Adrenal gland (tissue), 19 donors: ENCODE measurements at places on chromosomes 4 and X. TPM values are rescaled to one million over a fixed set of nuclear protein-coding genes. Genes with fewer than 3 reads are reported as not detected.

DNA sequence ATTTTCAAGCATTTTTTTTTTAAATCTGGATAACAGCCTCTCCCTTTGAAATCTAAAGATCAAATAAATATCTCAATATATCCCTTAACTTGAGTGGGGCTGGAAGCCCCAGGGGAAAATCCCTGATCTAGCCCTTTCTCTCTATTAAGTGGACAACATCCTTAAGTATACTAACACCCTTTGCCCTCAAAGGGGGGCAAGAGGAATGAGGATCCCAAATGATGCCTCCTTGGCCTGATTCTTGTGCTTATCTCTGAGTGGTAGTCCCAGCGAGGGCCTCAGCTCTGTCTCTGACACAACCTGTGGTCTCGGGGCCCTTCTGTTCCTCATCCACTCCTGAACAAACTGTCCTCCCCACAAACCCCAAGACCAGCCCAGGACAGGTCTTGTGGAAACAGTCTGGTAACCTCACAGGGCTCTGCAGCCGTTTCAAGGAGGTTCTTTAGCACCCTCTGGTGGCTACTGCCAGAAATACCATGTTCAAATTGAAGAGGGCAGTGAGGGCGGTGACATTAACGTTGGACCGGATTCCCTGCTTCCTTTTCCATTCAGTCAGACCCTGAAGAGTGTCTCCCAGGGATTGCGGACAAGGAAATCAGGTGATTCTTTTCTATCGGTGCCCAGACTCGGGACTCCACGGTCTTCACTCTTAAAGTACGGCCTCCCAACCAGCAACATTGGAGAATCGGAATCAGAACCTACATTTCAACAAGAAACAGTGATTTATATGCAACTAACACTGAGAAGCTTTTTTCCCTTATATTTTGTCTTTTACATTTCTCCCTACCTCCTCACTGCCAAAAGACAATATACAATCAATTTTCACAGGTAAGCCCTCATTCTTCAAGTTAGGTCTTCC lies 13.0 kb downstream of the CXCL13 start:
- H3K27me3 ChIP-seq, result no peaks in the 10 kb centered on the region
- H3K4me1 ChIP-seq, result no peaks in the 10 kb centered on the region
- no peak overlapping the region for H3K27ac ChIP-seq
- H3K36me3 ChIP-seq, result no peaks in the 10 kb centered on the region

DNA sequence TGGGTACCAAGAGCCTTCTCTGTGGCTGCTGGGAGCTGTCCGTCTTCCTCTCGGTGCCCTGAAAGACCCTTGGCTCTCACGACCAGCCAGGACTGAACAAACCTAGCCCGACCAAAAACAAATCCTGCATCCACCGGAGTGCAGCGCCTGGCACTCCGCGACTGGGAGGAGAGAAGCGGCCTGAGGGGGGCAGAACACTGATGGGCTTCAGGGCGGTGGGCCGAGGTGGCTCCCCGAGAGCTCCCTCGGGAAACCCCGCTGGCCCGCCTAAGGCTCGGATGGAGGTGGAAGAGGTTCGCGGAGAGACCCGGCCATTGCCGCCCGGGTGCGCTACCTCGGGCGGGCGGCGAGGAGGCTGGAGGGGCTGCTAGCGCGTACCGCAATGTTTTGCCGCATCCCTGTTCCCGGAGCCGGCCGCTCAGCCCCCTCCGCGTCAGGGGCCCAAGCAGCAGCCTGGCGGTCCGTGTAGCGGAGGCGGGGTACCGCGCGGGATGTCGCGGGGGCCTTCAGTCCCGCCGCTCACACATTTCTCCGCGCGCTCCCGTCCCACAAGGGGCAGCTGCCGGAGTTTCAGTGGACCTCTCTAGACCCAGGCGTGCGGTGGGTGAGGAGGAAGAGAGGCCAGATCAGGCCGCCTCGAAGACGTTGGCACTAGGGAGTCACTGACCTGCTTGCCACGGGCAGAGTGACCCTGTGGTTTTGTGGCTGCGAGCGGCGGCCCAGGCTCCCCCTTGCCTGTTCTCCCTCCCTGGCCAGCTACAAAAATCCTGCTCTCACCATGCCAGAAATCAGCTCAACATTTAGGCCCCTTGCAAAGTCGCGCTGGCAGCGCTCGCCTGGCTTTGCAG lies 2.2 kb downstream of the SLITRK4 start:
- H3K27me3 ChIP-seq, result peaks cover 8% of the 10 kb centered on the region
- no peak overlapping the region for H3K4me3 ChIP-seq
- H3K4me1 ChIP-seq, result no peaks in the 10 kb centered on the region
- H3K36me3 ChIP-seq, result no peaks in the 10 kb centered on the region
- peak; percentile 10 for DNase-seq
- H3K27ac ChIP-seq, result peak overlapping the region; percentile 19

- H3K4me1 ChIP-seq, result no peaks in the 10 kb centered on the region
- H3K36me3 ChIP-seq, result no peaks in the 10 kb centered on the region
- H3K4me3 ChIP-seq, result no peak overlapping the region
- no peak overlapping the region for H3K27ac ChIP-seq
- peaks cover 10% of the 10 kb centered on the region for H3K27me3 ChIP-seq
Measured at GRCh38 chr4:57194068-57194611, 84.0 kb upstream of the IGFBP7 start.

- no peaks in the 10 kb centered on the region for H3K27me3 ChIP-seq
- H3K27ac ChIP-seq, result no peak overlapping the region
- H3K36me3 ChIP-seq, result peaks cover 53% of the 10 kb centered on the region
- H3K4me1 ChIP-seq, result peaks cover 2% of the 10 kb centered on the region
Measured at GRCh38 chr4:38943343-38943742, 75.7 kb downstream of the FAM114A1 start.

DNA sequence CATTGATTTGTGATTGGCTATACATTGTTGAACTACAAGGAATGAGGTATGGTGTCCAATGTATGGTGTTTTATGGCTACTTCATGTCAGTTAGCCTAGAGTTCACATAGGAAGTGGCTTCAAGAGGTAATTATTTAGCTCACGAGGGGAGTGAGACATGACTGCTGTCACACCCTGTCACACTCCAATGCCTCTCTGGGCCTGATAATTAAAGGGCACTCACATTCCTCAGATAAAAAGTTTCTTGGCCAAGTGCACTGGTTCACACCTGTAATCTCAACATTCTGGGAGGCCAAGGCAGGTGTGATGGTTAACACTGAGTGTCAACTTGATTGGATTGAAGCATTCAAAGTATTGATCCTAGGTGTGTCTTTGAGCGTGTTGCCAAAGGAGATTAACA lies 65.0 kb upstream of the DDX60 start:
- H3K4me3 ChIP-seq, result no peak overlapping the region
- no peaks in the 10 kb centered on the region for H3K36me3 ChIP-seq
- H3K4me1 ChIP-seq, result no peaks in the 10 kb centered on the region
- H3K27me3 ChIP-seq, result no peaks in the 10 kb centered on the region
- H3K27ac ChIP-seq, result no peak overlapping the region
- no peak for DNase-seq

DNA sequence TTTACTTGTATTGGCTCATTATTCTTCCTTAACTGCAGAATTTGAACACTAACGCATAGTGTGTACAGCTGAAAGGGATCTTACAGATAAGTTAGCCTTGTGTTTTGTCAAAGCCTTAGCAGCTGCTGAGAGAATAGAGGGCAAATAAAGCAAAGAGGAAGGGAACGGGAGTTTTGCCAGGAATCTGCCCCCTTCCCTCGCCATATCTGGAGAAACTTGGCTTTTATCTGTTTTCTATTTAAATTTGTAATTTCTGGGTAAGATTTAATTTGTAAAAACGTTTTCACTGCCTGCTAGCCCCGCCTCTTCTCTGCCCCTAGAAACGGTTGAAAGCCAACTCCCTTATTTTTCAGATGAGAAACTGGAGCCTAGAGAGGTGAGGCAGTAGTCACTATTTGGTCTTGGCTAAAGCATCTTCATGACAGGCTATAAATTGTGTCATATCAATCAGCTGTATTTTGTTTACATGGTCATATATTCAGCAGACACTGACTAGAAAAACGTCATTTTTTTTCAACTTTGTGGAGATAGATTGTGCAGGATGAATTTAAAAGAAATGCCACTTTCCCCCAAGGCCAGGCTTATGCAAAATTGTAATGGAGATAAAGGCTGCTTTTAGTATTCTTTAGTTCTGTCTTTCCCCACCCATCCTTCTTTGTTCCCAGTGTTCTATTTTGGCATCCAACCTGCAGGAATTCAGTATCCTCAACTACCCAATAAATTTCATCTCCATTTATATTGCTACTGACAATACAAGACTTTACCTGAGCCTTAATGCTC lies 319.4 kb downstream of the SH2D1A start:
- no peaks in the 10 kb centered on the region for H3K36me3 ChIP-seq
- no peak overlapping the region for H3K27ac ChIP-seq
- no peaks in the 10 kb centered on the region for H3K4me1 ChIP-seq
- H3K27me3 ChIP-seq, result no peaks in the 10 kb centered on the region
- no peak overlapping the region for H3K4me3 ChIP-seq

ESX1 gene
- total RNA-seq, result not detected
